ENCODE measurements at places on chromosomes 16 and 17.

DNA sequence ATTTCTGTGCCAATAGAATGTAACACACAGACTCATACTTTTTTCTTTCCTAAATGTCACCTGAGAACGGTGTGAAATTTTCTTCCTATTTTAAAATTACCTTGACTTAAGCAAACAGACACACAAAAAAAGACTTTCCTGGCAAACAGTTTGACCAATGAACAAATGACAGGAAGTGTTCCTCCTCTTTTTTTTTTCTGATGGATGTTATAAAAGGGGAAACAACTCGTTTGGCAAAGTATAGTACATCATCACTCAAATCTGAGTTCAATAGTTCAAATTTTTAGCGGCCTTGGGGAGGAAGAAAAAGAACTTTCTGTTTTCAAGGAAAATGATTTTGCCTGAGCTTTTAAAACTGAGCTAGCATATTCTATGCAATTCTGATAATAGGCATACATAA, 19.8 kb downstream of the HS3ST3A1 start:
- DNase-seq: no peak

- no peak for DNase-seq
Measured at GRCh38 chr16:86798247-86799041, 220.1 kb downstream of the FOXL1 start.

DNA sequence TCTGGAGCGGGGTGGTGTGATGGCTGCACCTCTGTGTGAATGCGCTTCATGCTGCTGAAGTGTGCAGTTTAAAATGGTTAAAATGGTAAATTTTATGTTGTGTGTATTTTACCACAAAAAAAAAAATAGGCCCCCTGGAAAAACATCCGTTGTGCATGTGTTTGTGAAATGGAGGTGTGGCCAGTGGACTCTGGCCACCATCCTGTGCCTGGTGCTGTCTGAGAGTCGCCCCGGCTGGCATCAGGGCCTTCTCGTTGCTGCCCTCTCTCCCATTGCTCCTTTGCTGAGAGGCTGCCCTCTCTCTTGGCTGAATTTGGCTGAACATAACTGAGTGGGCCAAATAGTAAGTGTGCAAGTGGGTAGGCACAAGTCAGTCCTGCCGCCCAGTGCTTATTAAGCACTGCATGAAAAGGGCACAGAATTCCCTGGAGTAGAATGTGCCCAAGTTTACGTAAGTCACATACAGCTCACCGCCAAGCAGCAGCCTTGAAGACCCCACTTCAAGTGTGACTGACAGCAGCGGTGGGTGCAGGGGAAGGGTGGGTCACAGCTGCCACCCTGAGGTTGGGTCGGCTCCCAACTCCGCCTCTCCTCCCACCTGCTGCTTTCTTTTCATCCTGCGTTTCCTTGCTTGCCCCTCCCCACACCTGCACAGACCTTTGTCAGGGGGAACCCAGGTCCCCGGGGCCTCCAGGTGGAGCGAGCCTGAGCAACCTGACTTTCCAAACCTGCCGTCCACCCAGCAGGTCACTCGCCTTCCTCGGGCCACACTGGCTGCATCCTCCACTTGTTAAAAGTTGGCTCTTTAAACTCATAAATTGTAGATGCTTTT, 46.8 kb downstream of the FOXK2 start:
- DNase-seq: no peak

DNA sequence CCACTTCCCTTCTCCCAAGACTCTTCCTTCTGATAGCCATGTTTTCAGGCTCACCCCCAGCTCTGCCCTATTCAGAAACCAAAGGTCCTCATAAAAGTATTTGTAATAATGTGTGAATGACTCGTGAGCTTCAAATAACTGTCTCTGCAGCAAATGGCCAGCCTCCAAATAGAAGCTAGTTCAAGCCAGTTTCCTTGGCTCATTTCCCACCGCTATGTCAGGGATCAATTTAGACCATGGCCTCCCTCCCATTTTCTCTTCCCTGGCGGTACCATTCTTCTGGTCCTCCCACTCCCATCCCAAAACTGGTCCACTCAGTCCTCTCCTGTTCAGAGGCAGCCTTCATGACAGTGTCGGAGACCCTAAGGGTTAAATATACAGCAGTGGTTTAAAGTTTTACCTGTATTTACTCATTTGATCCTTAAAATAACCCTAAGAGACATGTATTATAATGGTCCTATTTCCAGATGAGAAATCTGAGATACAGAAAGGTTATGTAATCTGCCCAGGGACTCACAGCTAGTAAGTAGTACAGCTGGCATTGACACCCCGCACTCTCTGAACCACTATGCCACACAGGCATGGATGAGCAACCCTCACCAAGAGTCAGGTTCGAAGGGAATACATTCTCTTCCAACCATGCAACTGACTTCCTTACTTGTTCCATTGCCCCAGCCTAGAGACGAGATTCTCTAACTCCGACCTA, 42.9 kb downstream of the GAS7 start:
- DNase-seq: no peak

DNA sequence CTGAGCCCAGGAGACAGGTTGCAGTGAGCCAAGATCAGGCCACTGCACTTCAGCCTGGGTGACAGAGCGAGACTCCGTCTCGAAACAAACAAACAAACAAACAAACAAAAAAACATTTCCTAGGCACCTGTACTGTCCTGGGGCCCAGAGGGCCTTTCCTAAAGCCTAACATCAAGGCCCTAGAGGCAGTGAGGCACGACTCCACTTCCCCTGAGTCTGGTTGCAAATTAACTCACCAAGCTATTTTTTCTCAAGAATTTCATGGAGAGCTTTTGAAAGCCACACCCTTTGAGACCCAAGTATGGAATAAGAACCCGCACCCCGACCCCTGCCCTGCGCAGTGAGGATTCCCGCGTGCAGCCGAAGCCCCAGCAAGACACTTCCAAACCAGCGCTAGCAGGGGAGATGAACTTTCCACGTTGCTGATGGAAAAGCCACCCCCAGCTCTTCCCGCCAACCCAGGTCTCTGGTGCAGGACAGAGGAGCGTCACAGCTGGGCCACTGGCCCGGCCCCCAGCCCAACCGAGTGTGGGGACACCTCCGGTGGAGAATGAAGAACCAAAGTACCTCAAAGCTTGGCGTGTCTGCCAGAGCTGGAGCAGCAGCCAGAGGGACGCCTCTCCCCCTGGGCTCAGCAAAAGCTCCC, 1.2 kb downstream of the CHST5 start:
- DNase-seq: no peak

Data from activated T-helper 1 cell treated with Interleukin-2 at 50 U/mL for 16 hours (primary cell).